ENCODE measurements at places on chromosomes 2 and 18.

GRCh38 chr2:109062859-109063700 lies 65.9 kb upstream of the SH3RF3 start:
- DNase-seq = no peak

DNA sequence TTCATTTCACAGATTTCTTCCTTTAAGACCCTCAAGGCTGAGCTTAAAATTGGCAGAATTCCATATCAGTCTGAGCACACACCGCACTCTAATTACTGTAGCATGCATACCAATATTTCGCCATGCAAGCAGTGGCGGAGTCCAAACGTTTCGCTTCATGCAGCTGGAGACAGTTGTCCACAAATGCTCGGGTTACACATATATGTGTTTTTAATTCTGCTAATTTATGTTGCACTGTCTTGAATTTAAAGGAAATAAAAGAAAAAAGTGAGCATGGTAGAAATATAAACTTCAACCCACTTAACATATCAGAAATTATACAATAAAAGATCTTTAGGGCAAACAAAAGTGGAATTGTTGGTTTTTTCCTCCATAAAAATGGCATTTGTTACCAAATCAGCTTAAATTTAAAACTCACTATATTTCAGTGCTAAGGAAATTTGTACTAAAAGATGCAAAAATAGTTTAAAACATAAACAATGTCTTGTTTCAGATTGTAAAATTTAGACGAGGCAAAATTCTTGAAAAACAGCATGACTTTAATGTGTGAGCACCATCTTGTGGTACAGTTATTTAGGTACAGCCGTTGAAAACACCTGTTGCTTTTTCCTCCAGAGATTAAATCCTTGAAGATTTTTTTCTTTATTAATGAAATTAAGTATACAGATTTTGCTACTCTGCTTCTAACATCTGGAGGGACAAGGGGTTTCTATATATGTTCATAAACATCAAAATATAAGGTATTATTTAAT lies 24.1 kb upstream of the KANSL1L start:
- DNase-seq = peak; percentile 53

- DNase-seq = no peak
These were observed 43.3 kb upstream of the EDAR start for GRCh38 chr2:109032229-109032820.

DNA sequence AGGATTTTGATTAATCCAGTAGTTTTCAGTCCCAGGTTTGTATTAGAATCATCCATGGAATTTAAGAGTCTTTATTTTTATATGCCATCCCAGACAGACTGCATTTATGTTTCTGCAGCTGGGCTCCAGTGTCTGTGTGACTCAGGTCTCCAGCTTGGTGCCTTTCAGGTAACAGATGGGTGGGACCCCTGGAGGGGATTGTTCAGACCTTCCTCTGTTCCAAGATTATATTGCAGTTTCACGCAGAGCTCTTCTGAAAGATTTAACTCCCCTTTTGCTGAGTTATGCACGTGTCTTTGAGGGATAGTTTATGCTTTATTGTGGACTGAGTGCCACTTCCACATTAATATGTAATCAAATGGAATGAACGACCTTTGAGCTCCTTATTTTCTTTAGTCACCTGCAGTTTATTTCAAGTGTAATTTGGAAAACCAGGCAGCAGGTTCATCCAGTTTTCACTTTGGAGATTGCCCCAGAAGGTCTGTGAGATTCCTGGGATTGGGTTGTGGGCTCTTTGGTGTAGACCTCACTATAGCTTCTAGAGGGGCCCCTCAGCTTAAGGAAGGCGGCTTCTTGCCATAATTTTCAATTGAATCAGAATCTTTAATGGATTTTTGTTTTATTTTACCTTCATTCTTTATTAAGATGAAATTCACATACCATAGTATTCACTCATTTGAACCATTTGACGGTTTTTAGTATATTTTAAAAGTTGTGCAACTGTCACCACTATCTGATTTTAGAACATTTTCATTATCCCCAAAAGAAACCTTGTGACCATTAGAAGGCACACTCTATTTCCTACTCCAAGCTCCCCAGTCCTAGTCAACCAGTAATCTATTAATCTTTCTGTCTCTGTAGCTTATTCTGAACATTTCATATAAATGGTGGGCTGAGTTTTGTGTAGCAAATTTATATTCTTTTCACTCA lies 135.0 kb downstream of the WDSUB1 start:
- DNase-seq = no peak

GRCh38 chr2:36889795-36890194 lies 76.5 kb downstream of the STRN start:
- no peak for DNase-seq

DNA sequence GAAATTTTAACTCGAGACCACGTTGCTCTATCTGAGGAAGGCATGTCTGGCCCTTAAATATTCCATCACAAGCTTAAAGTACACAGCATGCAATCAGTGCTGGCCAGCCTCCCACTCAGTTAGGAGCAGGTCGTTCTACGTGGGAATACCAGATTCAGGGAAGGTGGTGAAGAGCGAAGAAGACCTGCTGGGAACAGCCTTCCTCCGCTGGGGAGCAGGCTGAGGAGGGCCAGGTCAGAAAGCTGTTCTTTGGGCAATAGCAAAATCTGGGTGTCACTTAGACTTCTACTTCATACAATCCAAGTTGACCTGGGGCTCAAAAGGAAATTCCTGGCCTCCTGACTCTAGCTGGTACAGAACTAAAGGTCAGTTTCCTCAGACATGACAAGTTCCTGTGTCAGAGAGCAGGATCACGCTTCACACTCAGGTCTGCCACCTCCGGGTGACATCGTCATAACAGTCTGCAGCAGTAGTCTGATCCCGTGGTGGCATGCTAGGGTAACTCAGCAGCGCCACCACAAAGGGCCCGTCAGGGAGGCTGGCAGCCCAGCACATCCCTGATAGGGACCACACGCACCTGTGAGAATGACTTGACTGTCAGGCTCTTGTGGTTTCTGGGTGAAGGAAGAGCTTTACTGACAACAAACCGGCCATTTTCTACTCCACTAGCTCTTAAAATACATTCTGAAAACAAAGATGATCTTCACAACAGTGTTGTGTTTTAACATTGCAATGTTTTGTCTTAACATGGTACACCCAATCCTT lies 35.2 kb upstream of the NAPG start:
- peak; percentile 52 for DNase-seq

DNA sequence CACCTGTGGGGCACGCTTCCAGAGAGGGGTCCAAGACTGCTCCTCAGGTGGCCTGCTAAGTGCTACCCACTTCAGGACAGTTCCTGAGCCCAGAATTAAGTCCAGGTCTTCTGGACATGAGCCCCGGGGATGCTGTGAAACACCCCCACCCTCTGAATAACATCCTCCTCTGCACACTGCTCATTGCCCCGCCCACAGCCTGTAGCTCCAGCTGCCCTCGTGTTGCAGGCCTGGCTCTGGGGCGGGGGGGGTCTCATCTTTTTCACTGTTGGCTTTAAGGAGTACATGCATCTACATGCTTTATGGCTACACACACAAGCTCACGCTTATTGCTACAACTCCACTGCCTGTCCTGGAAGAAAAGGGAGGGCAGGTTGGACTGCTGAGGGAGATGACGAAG lies 92.8 kb downstream of the PTGR3 start:
- DNase-seq = no peak

GRCh38 chr2:143694335-143694734 lies 565.1 kb downstream of the ARHGAP15 start:
- no peak for DNase-seq

DNA sequence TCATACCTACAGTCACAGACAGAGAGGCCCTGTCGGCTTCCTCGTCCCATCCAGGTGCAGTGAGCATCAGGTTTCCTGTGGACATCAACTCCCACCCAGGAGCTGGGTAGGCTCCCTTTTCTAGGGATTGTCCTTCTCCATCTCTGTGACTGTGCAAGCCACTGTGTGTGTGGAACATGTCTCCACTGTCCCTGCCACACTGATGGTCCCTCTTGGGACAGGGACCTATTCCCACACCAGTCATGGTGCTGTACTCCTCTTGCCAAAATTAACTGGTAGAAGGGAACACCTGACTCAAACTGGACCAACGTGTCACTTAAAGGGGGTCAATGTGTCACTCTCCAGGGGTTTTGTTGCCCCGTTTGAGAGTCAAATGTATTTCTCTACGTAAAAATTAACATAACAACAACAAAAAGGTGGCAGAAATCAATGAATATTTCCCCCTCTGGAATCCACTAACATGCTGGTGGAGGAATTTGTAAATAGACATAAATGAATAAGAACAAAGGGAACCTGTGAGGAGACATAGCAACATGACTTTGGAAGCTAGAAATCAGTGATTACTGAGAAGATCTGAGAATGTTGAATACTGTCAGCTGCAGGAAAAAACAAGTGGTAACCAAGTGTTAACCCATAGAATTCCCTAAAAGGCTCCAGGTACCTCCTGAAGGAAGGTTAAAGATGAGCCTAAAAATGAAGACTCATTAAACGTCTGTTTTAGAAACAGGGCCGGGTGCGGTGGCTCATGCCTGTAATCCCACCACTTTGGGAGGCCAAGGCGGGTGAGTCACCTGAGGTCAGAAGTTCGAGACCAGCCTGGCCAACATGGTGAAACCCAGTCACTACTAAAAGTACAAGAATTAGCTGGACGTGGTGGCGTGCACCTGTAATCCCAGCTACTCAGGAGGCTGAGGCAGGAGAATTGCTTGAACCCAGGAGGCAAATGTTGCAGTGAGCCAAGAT lies 40.4 kb downstream of the SH2D6 start:
- no peak for DNase-seq

DNA sequence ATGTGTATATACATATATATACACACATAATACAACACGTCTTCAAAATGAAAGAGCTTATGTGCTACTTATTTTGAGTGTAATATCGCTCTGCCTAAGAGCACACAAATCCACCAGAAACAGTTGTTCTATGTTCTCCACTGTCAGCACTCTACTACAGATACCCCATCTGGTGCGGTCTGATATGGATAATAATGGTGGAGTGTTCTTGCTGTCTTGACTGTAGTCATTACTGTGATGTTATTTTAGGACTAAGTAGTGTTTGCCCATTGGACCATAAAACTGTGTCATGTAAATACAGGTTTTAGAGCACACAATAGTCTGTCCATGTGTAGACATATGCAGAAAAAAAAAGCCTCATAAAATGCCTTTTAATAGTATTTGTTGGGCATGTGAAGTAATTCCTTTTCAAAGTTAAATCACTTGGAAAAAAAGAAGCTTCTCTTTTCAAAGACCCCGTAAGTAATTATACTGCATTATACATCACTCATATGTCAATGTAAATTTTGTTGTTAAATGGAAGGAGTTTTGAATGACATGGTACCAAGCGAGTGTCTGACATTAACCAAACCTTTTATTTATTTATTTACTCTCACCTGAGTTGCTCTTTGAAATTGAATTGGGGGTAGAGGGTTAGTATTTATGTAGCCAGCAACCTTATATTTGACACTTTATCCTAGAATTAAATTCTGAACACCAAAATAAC lies 1249.2 kb upstream of the ZEB2 start:
- no peak for DNase-seq

- no peak for DNase-seq
These were observed 62.1 kb upstream of the TCF7L1 start for GRCh38 chr2:85071096-85071495.

GRCh38 chr2:121099329-121100290 lies 185.4 kb downstream of the TFCP2L1 start:
- DNase-seq = no peak

- no peak for DNase-seq
These were observed 2.8 kb downstream of the DIPK1C start for GRCh38 chr18:74454279-74454751.

GRCh38 chr2:61995065-61995464 lies 89.6 kb downstream of the COMMD1 start:
- no peak for DNase-seq
